Fibroblast of skin of left quadriceps (primary cell): ENCODE measurements at places on chromosomes 1 and 21.

GRCh38 chr1:12220890-12221289 lies 8.9 kb upstream of the VPS13D start:
- no peak for DNase-seq

- DNase-seq: no peak
Measured at GRCh38 chr21:35273333-35273732, 224.2 kb upstream of the RUNX1 start.

GRCh38 chr1:66933887-66934700 lies 9.3 kb downstream of the MIER1 start:
- DNase-seq: no peak

- no peak for DNase-seq
Measured at GRCh38 chr1:101346419-101346818, 109.6 kb downstream of the S1PR1 start.

GRCh38 chr1:61757950-61758349 lies 15.7 kb downstream of the PATJ start:
- peak; percentile 29 for DNase-seq

DNA sequence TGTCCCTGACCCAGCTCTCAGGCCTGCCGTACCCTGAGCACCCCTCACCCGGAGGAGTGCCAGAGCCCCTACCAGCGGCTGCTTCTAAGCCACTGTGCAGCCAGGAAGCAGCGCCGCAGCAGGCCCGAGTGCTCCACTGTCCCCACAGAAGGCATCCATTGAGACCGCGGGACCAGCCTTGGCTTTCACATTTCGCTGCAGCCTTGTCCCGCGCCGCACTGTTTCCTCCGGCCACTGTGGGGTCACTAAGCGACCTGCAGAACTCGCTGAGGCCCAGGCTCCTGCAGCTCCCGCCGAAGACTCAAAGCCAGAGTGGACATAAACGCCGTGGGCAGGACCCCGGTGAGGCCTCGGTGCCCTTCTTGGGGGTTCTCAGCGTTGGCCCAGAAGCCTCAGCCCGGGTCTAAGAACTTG lies 3.0 kb downstream of the ALX3 start:
- DNase-seq: no peak

DNA sequence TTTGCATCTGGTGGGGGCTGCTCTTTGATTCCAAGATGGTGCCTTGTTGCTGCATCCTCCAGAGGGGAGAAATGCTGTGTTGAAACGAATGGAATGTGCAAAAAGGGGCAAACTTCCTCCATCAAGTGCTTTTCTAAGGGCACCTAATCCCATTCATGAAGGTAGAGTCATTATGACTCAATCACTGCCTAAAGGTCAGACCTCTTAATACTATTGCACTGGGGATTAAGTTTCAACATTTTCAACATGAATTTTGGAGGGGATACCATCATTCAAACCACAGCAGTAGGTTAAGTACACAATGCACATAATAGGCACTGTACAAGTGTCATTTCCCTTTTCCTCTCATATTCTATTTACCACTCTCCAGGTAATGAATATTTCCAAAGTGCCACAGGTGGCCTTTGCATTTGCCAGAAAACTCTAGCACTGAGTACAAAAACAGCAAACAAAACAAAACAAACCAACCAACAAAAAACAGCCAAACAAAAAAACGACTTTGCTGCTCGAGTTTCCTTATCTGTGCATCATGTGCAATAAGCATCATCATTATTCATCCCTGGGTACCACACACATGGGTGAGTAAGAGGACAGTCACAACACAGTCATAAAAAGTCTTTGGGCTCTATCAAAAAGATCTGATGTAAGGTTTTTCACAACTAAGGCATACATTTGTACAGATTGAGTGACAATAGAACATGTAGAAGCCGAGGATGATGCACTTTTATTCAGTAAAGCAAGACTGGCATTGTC lies 42.5 kb downstream of the IFI44 start:
- DNase-seq: no peak

DNA sequence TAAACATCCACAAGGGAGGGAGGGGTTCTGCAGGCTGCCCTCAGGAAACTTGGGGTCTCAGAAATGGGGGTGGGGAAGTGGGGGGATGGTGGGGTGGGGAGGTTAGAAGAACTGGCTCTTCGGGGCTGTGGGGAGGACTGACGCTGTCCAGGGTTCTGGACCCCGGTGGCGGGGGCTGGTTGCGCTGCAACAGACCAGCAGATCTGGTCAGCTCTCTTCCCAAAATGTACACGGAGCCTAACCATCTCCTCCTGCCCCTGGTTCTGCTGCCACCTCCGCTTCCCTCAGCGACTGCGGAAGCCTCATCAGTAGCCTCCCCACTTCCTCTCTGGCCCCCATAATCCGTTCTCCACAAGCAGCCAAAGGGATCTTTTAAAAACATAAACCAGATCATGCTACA lies 29.3 kb upstream of the C1QA start:
- no peak for DNase-seq

DNA sequence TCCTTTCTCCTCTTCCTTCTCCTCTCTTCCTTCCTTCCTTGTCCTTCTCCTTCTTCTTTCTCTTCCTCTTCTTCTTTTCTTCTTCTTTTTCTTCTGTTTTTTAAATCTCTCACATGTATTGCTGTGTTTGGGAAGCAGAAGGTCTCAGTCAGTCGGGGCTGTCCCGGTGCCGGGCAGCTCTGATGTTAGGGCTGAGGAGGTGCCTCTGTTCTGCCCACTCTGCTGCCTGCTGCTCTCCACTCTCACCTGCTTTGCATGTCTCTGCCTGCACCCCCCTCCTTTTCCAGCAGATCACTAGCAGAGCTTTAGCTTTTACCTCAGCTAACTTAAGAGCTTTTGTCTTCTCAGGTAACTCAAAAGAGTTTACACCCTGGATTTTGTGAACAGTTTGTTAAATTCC lies 276.6 kb downstream of the CHRM3 start:
- no peak for DNase-seq
